ENCODE measurements at places on chromosomes 1 and 21.

- DNase-seq: no peak
Observed at GRCh38 chr1:95742591-95743089, 508.6 kb downstream of the RWDD3 start.

GRCh38 chr1:209086486-209087192 lies 496.9 kb upstream of the CAMK1G start:
- DNase-seq: no peak

- peak; percentile 21 for DNase-seq
Observed at GRCh38 chr1:223364685-223365382, 858 bp upstream of the SUSD4 start.

GRCh38 chr1:54754045-54754444 lies 10.3 kb downstream of the PARS2 start:
- peak; percentile 79 for DNase-seq

- DNase-seq: no peak
Observed at GRCh38 chr1:202202500-202203168, 9.0 kb downstream of the LGR6 start.

DNA sequence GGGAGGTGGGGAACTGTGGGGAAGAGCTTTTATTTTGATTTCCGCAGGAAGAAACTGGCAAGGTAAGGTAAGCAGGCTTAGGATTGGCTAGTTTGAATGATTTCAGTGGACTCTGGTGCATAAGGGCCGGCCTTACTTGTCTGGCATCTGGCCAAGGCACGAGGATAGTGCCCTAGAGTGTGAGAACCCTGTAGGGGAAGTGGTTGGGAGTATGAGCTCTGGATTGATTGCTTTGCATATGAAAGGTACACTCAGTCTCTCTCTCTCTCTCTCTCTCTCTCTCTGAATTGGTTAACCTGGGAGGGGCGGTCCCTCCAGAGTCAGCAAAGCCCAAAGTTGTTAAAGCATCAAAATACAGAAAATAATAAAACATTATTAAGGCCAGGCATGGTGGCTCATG lies 463.0 kb downstream of the SIPA1L2 start:
- DNase-seq: no peak

GRCh38 chr1:192539297-192540092 lies 36.1 kb upstream of the RGS1 start:
- DNase-seq: no peak

DNA sequence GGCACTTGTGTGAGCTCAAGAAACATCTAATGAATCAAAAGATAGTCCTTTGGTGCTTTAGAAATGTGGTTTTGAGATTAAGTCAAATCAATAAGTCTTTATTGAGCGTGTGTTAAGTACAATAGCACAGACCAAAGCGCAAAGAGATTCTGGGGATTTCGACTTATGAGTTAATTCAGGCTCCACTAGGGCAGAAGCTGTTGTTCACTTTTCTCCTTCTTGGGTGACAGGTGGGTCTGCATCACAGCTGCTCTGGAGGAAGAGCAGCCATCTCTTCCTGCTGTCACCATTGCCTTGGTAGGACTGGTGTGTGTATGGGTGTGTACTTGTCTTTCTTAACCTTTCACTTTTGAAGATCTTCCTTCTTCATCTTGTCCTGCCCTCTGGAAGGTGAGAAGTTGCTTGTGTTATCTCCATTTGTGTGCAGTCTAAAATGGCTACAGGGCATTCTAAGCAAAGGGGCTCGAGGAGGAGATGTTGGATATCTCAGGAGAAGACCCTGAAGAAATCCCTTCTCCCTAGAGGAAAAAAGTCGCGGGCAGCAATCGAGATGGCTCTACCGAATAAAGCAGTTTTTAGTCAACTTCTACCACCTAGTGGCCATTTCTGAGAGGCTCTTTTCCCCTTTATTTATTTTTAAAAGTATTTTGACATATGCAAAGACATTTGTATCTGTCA lies 22.9 kb upstream of the DISC1 start:
- DNase-seq: no peak

DNA sequence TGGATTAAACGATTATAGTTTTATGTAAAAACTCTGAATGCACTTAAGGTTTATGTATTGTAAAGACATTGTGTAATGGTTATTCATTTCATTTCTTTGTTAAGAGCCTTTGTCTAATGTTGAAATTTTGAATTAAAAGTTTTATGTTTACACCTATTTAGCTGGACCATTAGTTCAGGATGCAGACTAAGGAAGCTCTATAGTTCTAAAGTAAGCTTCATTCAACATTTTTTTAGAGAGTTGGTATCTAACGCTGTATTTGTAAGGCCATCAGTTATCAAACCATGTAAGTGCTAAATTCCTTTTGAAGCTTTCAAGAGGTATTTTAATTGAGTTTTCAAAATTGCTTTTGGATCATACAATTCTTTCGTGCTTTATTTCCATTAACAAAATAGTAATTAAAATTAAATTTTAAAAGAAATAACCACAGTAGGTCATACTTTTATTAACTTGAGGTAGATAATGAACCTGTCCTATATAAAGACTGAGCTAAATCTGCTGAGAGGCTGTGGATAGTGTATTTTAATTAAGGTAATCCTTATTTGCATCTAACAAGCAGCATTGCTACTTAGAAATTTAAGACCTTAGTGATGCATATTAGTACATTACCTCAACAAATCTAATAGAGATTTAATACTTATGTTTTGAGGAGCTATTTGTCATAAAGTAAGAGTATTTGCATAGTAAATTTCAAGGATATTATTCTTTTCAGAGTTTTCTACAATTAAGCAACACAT lies 47.9 kb downstream of the RWDD3 start:
- no peak for DNase-seq

DNA sequence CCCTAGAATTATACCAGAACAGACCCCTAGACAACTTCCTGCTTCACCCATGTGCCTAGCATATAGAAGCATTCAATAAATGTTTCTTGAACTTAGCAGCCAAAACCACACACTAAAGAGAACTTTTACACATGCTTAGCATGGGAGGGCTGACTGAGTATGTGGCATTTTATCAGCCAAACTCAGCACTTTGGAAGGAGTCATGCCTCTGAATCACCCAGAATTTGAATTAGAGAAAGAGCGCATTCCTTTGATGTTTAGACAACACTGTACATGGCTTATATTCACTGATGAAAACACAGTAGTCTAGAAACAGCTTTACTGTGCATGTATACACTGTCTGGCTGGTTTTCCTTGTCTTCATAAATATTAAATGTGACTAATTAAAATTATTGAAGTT lies 26.1 kb downstream of the SPAG17 start:
- DNase-seq: no peak

DNA sequence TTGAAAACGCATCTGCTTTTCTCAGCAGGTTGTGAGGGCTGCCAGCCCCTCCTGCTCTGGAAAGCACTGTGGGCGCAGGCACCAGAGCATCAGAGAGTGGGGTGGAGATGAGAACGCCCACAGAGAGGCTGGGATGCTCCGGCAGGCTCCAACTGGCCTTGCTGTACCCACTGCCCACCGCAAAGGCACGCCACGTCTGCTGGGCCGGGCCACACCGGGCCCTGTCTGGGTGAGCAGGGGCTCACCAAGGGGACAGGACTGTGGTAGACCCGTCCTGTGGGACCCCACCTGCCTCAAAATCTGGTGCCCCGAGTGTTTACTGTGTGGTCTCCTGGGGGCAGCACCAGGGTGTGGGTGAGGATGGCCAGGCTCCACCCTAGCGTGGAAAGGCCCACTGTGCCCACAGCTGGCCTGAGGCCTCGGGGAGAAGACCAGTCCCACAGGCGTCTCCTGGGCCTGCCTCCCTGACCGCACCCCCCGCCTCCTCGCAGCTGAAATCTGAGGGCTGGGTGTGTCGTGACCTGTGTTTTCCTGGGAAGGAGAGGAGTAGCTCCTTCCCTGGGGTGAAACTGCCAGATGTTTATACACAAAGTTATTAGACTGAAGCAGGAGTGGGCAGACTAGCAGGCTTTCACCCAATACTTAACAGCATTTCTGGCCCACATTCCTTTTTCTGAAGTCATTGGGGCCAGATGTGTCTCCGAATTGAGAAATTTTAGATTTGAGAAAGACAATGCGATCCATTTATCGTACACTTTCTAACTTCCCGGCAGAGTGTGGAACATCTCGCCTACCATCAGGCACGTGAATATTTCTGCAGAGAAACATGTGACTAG lies 53.8 kb downstream of the STUM start:
- DNase-seq: no peak

DNA sequence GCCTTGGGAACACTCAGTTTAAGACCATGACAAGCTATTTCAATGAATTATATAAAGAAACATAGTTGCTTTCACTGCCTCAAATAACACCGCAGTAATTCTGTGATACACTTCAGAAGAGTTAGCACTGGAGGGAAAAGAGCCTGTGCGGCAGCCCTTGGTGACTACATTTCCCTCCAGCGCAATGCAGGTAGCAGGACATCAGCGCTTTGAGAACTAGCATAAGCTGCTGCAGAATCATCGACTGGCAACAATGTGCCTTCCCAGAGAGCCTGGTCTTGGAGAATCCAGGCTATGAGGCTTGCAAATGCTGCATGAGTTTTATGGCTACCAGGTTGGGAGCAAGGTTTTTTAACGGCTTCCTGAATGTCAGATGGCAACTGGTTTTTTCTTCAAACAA lies 7.5 kb downstream of the NRIP1 start:
- no peak for DNase-seq

DNA sequence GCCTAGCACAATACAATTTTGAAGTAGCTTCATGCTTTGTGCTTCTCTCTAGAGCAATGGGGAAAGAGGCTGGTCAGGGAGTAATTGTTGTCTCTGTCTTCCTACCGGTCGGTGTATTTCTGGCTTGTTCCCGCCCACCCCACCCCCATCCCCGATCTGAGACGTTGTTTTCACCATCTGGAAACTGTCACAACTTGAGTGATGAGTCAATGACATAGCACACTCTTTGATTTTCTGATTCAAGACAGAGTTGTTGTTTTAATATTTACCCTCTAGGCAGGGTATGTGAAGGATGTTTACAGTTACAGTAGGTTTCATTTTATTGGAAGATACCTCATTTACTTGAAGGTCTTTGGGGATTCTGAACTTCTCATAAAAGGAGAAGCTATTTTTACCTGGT lies 7.0 kb downstream of the IL12RB2 start:
- DNase-seq: no peak

DNA sequence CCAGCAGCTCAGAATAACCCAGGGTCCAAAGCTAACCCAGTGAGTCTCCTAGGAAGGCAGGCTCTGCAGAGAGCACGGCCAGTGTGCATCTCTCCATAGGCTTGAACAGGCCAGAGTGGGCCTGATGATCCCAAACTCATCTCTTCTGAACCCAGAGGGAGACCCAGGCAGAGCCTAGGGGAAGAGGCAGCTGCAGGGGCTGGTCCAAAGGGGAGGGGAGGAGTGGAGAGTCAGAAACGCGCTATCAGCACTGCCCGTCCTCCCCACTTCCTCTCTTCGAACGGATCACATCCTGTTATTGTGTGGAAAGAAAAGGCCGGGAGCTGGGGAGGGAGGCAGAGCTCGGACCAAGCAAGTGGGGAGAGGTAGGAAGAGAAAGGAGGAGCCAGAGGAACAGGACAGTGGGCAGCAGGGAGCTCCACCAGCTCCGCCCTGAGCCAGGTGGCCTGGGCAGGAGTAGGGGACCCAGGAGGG lies 20.2 kb downstream of the TAL1 start:
- DNase-seq: no peak

- DNase-seq: no peak
Observed at GRCh38 chr1:152924191-152924590, 15.8 kb downstream of the IVL start.

DNA sequence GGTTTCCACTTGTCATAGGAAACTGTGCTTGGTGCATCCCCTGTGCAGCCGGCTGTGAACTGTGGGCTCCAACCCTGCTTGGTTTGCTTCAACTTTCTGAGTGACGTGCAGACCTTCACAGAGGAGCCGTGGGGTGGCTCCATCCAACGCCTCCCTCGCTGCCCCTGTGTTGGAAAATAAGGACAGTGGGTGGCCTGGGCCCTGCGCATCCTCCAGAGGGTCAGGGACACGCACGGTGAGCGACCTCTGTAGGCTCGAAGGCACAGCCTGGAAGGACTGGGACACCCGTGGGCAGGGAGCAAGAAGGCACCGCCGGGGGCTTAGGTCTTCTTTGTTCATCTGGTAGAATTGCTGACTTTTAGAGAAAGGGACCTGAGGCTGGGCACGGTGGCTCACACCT lies 6.5 kb upstream of the FAAP20 start:
- no peak for DNase-seq

DNA sequence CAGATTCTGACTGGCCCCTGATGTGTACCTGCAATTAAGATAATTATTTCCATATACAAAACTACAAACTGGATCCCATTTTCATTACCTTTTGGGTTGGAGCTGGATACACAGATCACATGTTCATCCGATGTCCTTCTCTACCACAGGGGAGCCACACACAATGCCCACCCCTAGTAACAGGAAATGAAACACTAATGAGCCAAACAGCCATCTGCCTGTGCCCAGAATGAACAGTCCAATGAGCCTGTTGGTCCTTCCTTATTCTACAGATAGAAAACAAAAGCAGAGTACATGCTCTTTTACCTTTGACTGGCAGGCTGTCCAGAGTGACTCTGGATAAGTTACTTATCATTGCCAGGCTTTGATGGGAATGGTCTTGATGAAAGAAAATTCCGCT lies 68.6 kb downstream of the SIPA1L2 start:
- no peak for DNase-seq

DNA sequence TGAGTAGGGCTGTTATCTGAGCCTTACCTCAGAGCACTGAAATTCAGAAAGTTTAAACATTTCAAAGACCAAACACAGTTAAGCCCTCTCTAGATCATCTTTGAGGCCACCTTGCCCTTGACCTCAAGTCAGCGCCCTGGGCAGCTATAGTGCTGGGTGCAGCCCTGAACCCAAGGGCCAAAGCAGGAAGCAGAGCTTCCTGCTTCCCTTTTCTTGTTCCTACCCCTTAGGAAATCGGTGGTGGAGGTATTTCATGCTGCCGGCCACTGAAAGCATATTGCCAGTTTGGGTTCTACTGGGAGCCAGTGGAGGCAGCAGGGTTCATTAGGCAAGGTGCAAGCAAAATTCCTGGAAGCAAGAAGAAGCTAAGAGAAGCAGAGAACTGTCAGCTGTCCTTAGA lies 26.1 kb downstream of the CD244 start:
- no peak for DNase-seq

GRCh38 chr21:46208761-46209721 lies 19.5 kb downstream of the LSS start:
- DNase-seq: no peak

DNA sequence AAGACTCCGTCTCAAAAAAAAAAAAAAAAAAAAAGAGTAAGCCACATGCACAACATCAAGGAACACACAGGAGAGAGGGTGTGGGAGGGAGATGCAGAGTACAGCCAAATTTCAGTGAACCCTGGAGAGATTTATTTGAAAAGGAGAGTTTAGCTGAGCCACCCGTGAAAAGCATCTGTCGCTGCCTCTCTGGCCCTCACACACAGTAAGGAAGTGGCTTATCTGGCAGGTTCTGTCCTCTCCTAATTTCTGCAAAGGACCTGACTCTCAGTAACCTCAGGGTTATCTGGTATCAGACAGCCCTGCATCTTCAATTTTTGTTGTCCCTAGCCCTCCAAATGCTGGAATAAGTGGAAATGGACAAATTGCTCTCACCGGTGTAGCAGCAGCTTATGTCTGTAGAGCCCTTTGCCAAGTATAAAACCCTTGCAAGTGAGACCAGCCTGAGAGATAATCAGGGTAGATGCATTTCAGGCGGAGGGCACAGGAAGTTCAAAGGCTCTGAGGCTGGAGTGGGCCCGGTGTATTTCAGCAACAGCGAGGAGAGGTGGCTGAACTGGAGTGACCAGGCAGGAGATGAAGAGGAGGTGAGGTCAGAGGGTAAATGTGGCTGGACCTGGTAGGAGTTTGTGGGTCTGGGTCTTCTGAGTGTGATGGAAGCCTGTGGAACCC lies 16.7 kb upstream of the IL10RB start:
- no peak for DNase-seq

- no peak for DNase-seq
Observed at GRCh38 chr1:96596226-96596922, 125.2 kb upstream of the PTBP2 start.

GRCh38 chr1:58780836-58781452 lies 2.9 kb downstream of the JUN start:
- no peak for DNase-seq
